ENCODE measurements at places on chromosomes 4 and X.
A peak's percentile ranks its signal among the peaks of the same experiment; 100 is the strongest.

- no peak for DNase-seq
These were observed 11.5 kb upstream of the SRPX start for GRCh38 chrX:38232079-38232686.

DNA sequence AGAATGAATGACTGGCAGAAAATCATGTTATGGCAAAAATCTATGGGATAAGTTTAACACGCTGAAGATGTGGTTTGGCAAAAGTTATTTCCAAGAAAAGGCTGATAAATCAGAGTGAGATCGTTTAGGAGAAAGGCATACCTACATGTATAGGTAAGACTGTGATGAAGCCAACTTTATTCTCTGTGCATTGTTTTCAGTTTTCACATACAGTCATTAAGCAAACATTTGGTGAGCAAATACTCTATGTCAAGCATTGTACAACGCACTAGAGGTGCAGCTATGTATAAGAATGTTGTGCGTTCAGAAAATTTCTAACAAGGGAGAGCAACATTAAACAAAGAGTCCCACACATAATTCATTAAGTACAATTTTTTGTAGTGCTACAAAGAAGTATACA, 121.7 kb downstream of the TEX13A start:
- DNase-seq, result no peak

GRCh38 chr4:48195853-48196252, 61.8 kb upstream of the TXK start:
- no peak for DNase-seq

- DNase-seq, result no peak
These were observed 1.1 kb downstream of the AFF2 start for GRCh38 chrX:148501386-148502066.

- DNase-seq, result no peak
These were observed 1.2 kb upstream of the CDK16 start for GRCh38 chrX:47217121-47217851.

DNA sequence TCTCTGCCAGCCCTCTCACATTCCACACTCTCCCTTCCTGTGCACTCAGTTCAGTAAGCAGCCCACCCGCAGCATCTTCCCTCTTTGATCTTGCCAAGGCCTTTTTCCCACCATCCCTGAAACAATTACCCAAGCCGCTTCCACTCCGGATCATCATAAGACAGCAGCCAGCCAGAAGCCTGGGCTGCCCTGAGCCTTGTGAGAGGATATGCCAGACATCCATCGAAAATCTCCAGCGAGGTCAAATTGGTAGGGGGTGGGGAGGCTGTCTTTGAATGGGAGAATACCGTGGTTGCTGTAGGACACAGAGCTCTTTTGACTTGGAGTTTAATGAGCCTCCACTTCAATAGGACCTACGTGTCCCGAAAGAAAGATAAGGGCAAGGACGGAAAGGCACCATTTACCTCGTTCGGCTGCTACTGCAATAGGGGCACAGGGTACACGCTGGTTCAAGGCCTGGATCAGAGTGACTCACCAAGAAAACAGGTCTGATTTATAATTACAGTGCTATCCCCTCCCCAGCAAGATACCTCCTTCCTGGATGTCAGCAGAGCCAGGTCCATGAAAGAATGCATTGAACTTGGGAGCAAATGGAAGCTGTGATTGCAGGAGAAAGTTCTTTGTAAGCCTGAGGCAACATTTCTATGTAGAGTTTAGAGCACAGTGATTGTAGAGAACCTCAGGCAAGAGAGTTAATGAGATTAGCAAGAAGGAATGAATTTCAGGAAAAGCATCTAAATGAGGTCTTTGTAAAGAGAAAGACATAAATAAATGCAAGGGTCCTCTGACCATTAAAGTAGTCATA, 39.5 kb downstream of the AMOT start:
- DNase-seq, result no peak

- DNase-seq, result no peak
These were observed 401.9 kb upstream of the NDST4 start for GRCh38 chr4:115515366-115515765.

GRCh38 chr4:25580633-25581467, 74.8 kb upstream of the SLC34A2 start:
- no peak for DNase-seq

GRCh38 chr4:47791965-47792364, 45.9 kb downstream of the CORIN start:
- no peak for DNase-seq

GRCh38 chrX:150227321-150227860, 135.7 kb upstream of the MAMLD1 start:
- DNase-seq, result no peak

GRCh38 chr4:47002580-47002979, 9.2 kb upstream of the GABRA4 start:
- DNase-seq, result peak; percentile 34

GRCh38 chr4:87919941-87920340, 55.6 kb upstream of the SPP1 start:
- DNase-seq, result no peak

GRCh38 chr4:102454268-102454667, 46.9 kb upstream of the NFKB1 start:
- DNase-seq, result no peak

DNA sequence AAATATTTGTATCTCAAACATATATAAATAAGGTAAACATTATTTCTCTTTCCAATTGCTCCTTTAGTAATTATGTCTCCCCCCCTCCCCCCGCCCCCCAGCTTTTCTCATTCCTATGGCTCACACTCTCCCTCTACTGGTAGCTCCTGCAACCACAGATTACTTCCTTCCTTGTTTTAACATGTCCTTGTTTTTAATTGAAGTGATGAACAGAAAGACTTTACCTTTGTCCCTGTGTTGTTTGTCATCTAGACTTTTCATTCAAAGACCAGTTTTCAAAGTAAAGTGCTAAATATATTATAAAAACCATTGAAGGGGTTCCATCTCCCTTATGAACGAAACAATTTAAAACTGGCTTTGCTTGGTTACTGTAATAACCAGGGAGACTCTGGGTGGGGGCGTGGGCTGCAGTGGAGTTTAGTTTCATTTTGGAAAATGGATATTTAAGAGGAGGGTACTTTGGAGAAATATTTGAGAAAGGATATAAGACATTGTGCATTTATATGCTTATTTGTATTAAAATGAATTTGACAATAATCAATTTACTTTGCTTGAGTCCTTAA, 352.9 kb downstream of the RAPGEF2 start:
- DNase-seq, result peak; percentile 36

- no peak for DNase-seq
These were observed 205.2 kb upstream of the CASK start for GRCh38 chrX:42128587-42128986.

- no peak for DNase-seq
These were observed 37.2 kb downstream of the LIMCH1 start for GRCh38 chr4:41575207-41575606.

- peak; percentile 23 for DNase-seq
These were observed 80.8 kb upstream of the IQCM start for GRCh38 chr4:149896432-149896831.

DNA sequence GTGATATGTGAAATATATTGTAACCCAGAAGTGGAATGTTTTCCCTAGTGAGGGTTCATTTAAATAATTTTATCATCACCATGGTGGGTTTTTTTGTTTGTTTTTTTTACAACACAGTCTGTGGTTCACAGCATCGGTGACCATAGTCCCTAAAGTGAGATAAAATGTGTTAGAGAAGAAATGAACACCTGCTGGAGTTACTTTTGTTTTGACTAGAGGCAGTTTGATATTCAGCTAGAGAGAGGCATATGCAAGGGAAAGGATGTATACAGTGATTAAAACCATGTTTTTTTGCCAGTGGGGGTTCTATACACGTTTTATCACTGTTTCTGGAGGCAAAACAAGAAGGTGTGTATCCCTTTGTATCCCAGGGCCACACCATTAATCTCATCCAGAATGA, 541.5 kb downstream of the PCDH7 start:
- DNase-seq, result peak; percentile 86

DNA sequence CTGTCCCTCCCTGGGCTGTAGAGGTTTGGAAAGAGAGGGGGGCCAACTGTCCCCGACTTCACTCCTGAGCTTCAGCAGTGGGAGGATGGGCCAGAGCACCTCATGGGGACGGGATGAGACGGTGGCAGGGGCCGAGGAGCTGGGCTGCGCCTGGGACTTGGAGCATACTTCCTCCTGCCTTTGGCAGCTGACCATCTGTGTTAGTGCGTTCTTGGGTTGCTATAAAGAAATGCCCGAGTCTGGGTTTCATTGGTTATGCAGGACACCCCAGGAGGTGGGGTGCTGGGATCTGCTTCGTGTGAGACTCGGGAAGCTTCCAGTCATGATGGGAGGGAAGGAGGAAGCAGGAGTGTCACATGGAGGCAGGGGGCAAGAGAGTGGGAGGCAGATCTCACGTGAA, 7.4 kb downstream of the PSAPL1 start:
- DNase-seq, result no peak

DNA sequence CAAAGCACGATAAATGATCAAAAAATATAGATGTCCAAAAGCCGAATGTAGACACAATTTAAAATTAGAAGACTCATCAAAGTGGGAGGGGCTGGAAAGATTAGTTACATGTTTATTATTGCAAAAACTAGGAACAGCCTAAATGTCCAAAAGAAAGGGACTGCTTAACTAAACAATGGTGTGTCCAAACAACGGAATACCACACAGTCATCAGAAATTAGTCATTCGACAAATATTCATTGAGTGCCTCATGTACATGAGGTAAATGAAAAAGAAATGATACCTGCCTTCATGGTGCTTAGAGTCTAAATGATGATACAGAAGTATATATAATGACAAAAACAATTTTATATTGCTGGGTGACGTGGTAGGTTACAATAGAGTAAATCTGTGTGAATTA, 139.7 kb downstream of the MAML3 start:
- no peak for DNase-seq

GRCh38 chr4:30208731-30209435, 511.3 kb upstream of the PCDH7 start:
- DNase-seq, result no peak

GRCh38 chr4:8317474-8317873, 47.9 kb downstream of the HTRA3 start:
- no peak for DNase-seq

DNA sequence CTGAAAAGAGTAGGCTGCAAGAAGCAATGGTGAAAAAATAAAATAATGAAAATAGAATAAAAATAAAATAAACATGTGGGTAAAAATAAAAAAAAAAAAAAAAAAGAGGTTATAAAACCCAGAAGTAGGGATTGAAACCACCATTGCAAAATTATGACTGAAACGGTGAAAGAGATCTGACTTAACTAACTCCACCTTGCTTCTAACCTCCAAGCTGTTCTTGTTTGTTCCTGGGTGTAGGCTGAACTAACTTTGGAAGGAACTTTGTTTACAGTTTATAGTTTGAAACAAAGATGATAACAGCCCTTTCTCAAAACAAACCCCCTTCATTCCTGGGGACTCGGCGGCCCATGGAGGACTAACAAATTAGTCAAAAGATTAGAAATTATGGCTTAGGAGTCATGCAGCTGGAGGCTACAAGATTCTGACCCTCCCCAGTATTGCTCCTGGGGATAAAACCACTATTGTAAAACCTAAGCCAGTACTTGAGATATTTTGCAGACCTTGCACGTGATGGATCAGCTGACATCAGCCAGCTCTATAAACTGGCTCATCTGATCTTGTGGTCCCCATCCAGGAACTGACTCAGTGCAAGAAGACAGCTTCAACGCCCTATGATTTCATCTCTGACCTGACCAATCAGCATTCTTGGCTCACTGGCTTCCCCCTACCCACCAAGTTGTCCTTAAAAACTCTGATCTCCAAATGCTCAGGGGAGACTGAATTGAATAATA, 30.4 kb downstream of the DDX60L start:
- DNase-seq, result no peak

- no peak for DNase-seq
These were observed 68.3 kb downstream of the REELD1 start for GRCh38 chr4:146282657-146283056.

DNA sequence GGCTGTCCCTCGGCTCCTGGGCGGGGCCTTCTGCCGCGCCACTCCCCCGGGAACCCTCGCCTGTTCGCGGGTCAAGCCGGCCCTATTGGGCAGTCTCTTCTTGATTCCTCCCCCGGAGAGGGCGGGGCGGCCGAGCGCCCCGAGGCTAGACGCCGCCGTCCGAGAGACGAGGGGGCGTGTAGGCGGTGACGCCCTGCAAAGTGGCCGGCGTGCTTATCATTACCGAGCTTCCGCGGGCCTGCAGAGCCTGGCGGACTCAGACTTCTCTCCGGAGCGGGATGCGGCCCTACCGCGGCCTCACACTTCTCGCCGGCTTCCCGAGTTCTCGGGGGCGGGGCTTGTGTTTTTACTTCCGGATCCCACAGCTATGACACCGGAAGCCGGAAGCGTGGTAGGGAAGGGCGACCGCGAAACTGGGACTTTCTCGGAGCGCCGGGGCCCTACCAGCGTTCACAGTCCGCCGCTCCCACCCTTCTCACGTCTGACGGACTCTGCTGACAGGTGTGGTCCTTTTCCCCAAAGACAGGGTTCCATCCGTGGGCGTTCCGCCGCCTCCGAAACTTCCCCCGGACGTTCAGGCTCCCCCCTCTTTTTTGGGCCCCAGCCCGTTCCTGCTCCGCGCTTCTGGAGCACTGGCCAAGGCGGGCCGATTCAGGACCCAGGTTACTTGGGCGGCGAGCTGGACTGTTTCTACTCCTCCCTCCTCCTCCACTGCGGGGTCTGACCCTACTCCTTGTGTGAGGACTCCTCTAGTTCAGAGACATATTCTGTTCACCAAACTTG, at the start of gene IKBKG:
Gene IKBKG, plus strand, starts transcription at position 376 of the 783 bp plus-strand sequence. CDS start 4,383 bp downstream, outside the sequence.
- peak; percentile 74 for DNase-seq

DNA sequence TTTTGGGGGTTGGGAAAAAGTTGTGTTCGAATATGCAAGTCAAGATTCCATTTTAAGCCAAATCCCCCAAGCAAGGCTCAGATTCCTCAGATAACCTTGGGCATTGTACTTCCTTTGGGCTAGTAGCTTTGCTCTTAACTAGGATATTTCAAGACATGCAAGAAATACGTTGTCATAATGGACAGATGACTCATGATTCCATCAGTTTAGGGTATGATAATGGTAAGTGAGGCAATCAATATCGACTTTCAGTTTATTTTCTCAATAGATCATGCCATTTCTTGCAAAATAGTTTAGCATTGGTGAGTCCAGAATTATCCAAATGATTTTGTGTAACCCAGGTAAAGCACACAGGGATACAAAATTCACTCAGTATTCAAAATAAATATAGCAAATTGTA, 25.4 kb downstream of the CFAP299 start:
- no peak for DNase-seq

DNA sequence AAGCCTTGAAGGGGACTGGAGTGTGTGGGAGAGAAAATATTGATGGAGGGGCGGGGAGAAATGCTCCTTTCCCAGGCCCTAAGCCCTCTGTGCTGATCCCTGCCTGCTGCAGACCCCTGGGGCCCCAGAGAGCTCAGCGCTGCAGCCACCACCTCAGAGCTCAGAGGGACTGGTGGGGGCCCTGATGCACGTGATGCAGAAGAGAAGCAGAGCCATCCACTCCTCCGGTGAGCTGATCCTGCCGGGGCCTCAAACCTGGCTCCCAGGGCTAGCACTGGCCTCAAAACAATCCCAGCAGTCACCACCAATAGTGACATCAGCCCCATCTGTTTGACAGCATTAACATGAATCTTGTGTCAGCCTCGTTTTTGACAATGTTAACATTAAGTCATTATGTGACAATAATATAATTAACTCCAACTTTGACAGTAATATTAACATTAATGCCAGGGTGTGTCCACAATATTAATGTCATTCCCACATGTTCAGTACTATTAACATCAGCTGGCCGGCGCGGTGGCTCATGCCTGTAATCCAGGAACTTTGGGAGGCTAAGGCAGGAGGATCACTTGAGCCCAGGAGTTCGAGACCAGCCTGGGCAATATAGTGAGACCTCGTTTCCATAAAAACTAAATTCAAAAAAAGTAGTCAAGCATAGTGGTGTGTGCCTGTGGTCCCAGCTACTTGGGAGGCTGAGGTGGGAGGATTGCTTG, 5.8 kb downstream of the WAS start:
- DNase-seq, result no peak

- no peak for DNase-seq
These were observed 2.2 kb upstream of the MID2 start for GRCh38 chrX:107823456-107823855.

Data from COR-L47 (cell line).